ENCODE measurements at places on chromosomes 11 and 22.

DNA sequence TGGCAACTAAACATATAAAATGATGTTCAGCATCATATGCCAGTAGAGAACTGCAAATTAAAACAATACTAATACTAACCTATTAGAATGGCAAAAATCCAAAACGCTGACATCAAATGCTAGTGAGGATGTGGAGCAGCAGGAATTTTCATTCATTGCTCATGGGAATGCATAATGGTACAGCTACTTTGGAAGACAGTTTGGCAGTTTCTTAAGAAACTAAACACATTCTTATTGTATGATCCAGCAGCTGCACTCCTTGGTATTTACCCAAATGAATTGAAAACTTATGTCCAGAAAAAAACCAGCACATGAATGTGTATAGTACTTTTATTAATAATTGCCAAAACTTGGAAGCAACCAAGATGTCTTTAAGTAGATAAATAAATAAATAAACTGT lies 258.0 kb downstream of the TENM4 start:
- DNase-seq: no peak

DNA sequence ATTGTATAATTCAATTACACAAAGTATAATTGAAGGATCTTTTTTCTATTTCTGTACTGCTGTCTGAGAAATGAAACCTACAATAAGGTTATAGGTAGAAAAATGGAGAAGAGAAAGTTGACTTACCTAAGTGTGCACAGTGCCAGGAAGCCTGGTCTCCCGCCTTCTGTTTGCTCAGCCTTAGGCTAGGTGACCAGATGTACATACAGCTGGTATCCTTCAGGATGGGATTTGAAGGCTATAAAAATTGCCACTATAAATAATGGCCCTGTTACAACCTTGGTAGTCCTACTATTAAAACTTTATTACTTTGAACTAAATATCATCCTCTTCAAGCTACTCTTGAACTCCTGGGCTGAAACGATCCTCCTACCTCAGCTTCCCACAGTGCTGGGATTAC lies 19.7 kb downstream of the OR51E2 start:
- DNase-seq: peak; percentile 22

DNA sequence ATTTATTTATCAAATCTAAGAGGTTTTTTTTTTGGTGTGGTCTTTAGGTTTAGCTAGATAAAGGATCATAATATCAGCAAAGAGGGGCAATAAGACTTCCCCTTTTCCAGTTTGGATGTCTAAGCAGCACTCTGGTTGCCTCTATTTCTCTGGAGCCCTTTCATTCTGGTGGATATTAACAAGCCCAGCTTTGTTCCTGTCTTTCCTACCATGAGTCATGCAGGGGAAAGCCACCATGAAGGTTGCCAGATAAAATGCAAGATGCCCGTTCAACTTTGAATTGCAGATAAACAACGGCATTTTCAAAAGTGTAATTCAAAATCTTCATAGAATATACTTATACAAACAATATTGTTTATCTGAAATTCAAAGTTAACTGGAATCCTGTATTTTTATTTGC lies 143.6 kb downstream of the ADAMTS15 start:
- no peak for DNase-seq

DNA sequence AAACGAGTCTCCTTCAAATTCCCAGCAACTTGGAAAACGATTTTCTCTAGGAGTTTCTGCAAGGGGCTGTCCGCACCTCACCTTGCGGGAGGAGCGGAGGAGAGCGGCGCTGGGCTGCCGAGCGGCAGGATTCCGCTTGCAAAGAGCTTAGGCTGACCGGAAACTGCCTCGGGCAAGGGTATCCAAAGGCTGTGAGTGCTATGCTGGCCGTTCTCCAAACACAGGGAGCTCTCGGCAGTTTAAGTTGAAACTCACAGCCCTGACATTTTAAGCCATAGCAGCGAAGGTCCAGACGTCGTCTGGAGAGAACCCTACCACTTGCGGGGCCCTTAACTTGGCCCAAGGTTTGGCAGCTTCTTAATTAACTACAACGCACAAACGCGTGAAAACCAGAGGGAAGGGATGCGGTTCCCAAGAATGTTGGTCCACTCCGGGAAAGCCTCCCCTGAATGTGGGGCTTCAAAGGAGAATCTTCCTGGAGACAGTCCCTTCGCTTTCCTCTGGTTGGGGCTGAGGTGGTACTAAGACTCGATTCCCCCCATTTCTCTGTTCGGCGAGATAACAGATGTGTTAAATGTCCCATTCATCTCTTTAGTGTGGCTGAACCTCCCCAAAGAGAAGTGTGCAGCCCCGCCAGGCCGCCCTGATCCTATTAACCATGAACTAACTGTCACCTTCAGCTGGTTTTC lies 1.1 kb upstream of the DBX1 start:
- DNase-seq: no peak

DNA sequence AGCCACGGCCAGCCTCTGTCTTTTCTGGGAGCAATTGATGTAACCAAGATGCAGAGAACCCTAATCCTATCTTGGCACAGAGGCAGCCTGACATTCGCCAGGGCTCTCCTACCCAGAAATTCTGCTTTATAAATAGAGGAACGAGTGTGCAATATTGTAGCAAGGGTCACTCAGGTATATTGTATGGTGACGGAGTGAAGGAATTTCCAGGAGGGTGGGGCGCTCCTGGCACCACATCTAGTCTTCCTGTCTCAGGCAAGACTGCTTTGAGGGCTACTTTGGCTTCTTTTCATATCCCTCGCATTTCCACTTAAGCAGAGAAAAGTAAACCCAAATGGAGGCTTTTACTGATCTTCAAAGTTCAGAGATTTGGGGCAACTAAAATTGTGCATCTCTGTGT lies 114.4 kb downstream of the BARX2 start:
- DNase-seq: no peak

GRCh38 chr22:29344137-29344536 lies 28.6 kb upstream of the RASL10A start:
- peak; percentile 45 for DNase-seq

GRCh38 chr11:12076840-12077534 lies 33.4 kb upstream of the MICAL2 start:
- DNase-seq: no peak

DNA sequence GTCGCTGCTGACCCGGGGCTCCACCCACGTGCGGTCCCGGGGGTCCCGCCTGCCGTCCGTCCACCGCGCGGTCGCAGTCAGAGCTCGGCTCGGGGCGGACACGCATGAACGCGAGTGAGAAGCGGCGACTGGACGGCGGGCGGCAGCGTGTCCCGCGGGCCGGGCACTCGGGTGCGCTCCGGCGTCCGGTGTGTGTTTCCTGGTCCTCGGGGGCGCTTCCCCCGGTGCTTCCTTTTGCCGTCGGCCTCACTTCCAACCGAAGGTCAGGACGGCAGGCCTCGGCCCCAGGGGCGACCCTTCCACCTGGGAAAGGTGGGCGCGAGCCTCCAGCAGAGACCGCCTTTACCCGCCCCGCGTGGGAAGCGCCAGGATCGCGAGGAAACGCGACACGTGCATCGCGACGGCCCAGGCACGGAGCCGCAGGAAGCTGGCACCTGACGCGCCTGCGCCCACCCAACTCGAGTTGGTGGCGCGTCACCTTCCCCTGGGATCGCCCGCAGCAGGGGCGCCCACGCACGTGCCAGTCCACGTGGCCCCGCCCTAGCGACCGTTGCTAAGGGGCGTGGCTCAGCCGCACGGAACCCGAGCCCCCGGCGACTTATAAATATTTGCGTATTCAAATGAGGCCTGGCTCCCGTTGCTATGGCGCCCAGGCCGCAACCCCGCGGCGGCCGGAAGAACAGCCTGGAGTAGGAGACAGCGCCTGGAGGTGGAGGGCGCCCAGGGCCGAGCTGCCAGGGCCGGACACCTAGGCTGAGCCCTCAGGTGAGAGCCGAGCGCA lies at the start of gene LRRC56:
LRRC56 (plus strand) TSS at position 687 of the 781 bp plus-strand sequence. CDS start 3,158 bp downstream, outside the sequence.
- peak; percentile 87 for DNase-seq

Measured in NCI-H774 (cell line).